Frontal cortex (tissue), 4 donors: ENCODE measurements at places on chromosomes 6 and 20. TPM values are rescaled to one million over a fixed set of nuclear protein-coding genes. Genes with fewer than 3 reads are reported as not detected.

Gene CYP21A2
- under 0.01 TPM for total RNA-seq

Gene RPS6KA2
- total RNA-seq = 24.9 TPM

Gene ZSCAN31
- 13.5 TPM for total RNA-seq

- no peak for DNase-seq
Measured at GRCh38 chr6:55985309-55985708, 109.9 kb upstream of the BMP5 start.

GRCh38 chr6:72825315-72825911, 203.5 kb downstream of the KCNQ5 start:
- no peak for DNase-seq
